ENCODE measurements at places on chromosomes 11 and 22. TPM values are rescaled to one million over a fixed set of nuclear protein-coding genes. Genes with fewer than 3 reads are reported as not detected.

DNA sequence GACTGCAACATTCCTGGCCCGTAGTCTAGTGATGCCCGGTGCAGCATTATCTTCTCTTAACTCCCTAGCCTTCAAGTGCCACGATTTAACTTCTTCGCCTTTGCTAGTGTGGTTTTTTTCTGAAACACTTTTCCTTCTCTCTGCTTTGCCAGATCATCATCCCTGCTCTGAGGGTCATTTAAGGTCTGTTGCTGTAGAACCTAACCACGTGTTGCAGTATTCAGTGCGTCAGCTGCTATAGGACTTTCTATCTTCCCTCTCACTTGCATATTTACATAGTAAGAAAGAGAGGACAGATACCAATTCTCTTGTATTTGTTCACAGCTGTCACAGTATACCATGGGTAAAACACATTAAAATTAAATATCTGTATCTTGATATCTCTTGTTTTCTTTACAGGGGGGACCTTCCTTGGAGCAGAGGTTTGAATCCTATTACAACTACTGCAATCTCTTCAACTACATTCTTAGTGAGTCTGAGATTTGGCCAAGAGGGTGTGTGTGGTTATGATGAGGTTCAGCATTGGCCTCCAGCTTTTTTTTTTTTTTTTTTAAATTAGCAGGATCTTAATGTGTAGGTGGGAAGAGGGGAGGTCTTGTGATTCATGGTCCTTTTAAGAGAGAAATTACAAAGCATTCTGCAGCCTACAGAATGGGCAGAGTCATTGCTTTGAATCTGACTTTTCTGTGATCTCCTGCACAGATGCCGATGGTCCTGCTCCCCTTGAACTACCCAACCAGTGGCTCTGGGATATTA lies 13.5 kb downstream of the EIF3L start:
- no peak for DNase-seq

DNA sequence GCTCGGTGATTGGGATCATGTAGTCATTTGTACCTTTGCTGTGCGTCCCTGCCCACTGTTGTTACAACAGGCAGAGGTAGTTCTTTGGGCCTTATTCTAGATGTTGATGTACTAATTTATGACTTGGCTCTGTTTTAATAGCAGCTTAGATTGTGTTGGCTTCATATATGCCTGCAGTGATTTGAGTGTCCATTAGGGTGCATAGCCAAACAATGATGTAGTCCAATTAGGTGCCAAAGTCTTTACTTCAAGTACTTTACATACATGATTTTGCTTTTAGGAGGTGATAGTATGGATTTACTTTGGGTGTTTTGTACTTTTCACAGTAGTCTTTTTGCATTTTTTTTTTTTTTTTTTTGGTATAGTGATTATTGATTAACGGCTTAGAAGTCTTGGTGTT lies 46.4 kb downstream of the PPP6R3 start:
- DNase-seq: no peak

DNA sequence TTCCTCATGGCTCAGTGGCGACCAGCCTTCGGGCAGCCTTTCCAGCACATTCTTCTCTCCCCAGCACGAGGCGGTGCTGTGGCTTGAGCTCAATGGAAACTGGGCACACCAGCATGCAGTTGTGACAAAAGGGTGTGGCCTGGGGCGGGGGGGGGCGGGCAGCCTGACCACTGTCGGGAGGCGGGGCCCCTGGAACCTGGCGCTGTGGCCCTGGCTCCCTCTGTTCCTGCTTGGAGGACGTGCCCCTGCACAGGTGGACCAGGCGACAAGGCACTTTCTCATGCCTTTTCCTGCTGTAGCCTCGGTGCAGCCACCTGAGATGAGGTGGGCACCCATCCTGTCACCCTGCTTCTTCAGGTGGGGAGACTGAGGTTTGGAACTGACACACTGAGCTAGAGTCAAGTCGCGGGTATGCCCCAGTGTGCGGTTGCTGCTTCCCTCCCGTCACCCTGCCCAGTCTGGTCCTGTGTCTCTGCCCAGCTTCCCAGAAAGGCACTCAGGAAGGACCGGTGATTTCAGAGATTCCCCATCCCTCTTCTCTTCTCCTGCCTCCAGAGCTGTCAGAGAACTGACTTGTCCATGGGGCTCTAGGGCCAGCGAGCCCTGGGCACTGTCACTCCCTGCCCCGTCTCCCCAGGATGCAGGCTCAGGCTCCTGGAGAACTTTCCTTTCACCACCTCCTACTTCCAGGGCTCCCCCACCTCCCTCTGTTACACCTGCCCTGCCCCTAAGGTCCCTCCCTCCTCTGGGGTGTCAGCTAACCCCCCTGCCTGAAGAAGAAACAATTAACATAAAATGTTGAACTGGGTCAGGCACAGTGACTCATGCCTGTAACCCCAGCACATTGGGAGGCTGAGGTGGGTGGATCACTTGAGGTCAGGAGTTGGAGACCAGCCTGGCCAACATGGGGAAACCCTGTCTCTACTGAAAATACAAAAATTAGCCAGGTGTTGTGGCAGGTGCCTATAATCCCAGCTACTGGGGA lies 9.9 kb downstream of the B3GAT1 start:
- no peak for DNase-seq

DNA sequence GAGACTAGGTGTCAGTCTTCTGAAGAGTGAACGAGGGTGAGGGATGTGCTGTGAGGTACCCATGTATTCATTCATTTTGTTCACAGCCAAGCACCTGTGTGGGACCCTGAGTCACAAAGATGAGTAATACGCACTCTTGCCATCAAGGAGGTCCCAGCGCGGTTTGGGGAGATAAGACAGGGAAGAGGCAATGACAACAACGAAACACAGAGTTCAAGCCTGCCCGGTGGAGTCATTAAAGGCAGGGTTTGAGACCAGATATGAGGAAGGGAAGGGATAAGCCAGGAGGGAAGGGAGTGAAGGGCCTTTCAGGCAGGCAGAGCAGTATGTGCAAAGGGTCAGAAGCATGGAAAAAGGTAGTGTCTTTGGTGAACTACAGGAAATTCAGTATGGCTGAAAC lies 4.6 kb downstream of the DCHS1 start:
- DNase-seq: no peak

- DNase-seq: no peak
Observed at GRCh38 chr11:112877581-112877980, 83.6 kb upstream of the NCAM1 start.

- no peak for DNase-seq
Observed at GRCh38 chr22:24392218-24392931, 35.0 kb upstream of the ADORA2A start.

DNA sequence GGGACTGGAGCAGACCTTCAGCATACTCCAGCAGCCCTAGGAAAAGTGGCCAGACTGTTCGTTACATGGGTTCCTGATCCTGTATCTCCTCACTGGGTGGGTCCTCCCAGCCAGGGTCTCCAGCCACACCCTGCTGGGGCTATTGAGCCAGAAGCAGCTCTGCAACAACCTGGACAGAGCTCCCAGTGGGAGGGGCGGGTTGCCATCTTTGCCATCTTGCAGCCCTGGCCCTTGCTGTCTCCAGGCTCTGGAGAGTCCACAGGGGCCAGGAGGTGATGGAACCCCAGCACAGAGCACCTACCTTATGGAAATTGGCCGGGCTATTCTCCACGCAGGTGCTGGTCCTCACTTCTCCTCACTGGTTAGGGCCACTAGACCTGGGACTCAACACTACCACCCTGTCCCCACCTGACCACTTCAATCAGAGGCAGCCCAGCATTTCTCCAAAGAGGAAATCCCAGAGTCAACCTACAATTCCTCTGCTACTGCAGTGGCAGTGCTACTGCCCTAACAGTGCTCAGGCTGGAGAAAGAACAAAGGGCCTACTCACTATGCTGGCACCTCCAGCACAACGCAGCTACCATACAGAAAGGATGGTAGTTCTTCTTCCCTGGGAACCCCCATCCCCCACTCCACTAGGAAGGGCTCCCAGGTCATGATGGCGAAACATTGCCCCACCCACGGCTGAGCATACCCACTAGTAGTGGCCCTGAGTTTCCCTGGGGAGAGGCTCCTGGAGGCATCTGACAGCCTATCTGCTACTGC lies 290.2 kb upstream of the NCAM1 start:
- DNase-seq: no peak

DNA sequence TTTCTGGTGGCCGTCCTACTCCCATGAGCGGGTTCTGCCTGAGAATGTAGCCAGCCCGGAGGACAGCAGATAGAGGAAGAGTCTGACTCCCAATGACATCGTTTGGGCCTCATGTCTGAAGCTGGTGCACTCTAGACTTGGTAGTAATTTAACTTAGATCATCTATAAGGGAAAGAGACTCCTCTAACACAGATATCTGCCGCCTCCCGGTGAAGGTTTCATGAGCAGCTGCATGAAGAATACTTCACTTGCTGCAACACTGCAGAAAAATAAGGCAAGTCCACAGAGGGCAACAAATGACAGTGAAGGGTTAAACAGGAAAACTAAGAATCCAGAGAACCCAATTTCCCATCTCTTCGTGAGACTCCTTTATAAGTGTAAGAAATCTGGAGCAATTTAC lies 5.9 kb upstream of the ARL2 start:
- no peak for DNase-seq

GRCh38 chr11:111230122-111230465 lies 15.4 kb upstream of the POU2AF2 start:
- DNase-seq: no peak

DNA sequence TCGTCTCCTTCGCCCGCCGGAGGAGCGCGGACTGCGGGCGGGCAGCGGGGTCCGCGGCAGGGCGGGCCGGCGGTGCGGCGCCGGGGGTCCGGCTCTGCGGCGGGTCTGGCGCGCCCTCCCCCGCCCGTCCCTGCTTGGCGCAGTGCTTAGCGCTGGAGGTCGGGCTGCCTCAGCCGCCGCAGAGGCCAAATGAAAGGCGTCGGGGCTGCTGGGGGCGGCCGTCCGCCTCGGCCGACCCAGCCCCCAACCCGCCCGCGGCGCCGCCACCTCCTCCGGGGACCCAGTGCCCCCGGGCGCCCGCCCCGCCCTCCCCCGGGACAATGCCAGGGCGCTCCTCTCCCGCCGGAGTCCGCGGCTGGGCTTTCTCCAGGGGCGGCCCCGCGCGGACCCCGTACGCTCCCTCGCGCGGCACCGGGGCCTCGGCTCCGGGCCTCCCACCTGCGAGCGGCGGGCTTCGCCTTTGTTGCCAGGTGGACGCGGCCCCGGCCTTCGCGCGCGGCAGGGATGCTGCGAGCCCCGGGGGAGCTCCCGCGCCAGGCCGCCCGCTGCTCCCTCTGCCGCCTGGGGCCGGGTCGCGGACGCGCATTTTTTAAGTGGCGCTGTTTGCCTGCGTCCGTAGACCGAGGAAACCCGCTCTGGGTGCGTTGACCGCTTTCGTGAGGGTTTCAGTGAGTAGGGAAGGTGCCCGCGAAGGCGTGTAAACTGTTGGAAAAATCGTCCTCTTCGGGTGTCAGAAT lies 583 bp downstream of the APLP2 start:
- no peak for DNase-seq

GRCh38 chr11:69892986-69893555 lies 73.9 kb upstream of the FGF3 start:
- no peak for DNase-seq

- no peak for DNase-seq
Observed at GRCh38 chr11:33044285-33044756, 4.9 kb downstream of the TCP11L1 start.

DNA sequence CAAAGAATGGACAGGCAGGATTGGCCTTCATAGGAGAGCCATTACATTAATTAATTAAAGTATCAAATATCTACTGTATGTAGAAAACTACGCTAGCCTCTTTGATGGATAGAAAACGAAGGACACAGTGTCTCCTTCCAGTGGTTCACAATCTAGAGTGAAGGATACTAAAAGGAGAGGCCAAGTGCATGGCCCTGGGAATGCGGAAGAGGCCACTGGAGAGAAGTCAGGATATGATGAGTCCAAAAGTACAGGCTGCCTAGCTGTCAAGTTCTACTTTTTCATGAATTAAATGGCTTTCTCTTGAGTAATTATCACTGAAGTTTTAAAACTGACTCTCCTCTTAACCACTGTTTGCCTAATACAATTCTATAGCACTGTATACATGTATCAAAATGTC lies 41.9 kb downstream of the ATG16L2 start:
- no peak for DNase-seq

GRCh38 chr11:24934733-24935439 lies 438.0 kb downstream of the LUZP2 start:
- no peak for DNase-seq

DNA sequence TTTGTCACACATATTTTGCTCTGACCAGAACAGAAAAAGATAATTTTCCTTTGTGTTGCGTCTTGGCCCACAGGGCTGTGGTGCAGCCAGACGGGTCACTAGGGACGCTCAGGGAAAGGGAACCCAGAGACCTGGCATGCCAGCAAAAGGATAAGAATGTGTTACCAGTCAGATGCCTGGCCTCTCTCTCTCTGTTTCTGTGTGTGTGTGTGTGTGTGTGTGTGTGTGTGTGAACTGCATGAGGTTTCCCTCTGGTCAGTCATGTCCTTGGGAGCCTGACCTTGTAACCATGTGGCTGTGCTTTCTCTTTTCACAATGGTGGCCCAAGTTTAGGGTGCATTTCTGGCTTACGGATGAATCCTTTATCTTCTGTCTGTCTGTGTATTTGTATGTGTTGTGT lies 25.4 kb downstream of the CCKBR start:
- DNase-seq: no peak

SMDT1 gene
- 132 TPM for polyA plus RNA-seq

TPBGL gene
- polyA plus RNA-seq: 3.3 TPM

SLC22A8 gene
- polyA plus RNA-seq: 44.7 TPM

CHEK2 gene
- polyA plus RNA-seq: 10.1 TPM

BTBD18 gene
- polyA plus RNA-seq: 0.21 TPM

GTSE1 gene
- polyA plus RNA-seq: 11.5 TPM

KLHDC7B gene
- 0.22 TPM for polyA plus RNA-seq

BRSK2 gene
- polyA plus RNA-seq: 106 TPM

C22orf15 gene
- 3.5 TPM for polyA plus RNA-seq

IRAG1 gene
- polyA plus RNA-seq: 4.6 TPM

ACCS gene
- 15.3 TPM for polyA plus RNA-seq

FOXRED2 gene
- polyA plus RNA-seq: 39.9 TPM
